ENCODE measurements at places on chromosomes 13 and 19.

GRCh38 chr19:1266916-1267476, 2.1 kb upstream of the CIRBP start:
- DNase-seq, result peak; percentile 90

GRCh38 chr13:110387451-110388107, 80.5 kb downstream of the COL4A2 start:
- DNase-seq, result peak; percentile 10

GRCh38 chr19:7101498-7102253, 32.2 kb downstream of the ZNF557 start:
- peak; percentile 57 for DNase-seq

DNA sequence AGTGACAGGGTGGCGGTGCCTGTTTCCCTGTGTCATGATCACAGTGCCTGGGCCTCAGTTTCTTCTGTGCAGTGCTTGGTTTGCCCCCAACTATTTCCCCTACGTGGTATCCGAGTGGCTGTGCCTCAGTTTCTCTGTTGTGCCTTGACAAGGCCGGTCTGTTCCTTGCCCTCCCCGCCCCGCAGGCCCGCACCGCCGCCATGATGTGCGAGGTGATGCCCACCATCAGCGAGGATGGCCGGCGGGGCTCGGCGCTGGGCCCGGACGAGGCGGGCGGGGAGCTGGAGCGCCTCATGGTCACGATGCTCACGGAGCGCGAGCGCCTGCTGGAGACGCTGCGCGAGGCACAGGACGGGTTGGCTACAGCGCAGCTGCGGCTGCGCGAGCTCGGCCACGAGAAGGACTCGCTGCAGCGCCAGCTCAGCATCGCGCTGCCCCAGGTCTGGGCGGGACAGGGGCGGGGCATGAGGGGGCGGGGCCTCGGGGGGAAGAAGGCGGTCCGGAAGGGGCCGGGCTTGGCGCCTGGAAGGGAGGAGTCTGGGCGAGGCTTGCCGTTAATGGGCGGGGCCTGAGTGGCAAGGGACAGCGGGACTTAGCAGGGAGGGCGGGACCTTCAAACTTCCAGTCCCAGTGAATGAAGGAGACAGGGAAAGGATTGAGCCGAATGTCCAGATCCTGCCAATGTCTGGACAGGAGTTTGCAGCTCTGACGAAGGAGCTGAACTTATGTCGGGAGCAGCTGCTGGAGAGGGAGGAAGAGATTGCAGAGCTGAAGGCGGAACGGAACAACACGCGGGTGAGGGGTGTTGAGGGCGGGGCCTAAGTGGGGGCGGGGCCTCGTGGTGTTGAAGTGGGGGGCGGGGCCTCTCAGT, 8.6 kb downstream of the PPFIA3 start:
- peak; percentile 94 for DNase-seq

DNA sequence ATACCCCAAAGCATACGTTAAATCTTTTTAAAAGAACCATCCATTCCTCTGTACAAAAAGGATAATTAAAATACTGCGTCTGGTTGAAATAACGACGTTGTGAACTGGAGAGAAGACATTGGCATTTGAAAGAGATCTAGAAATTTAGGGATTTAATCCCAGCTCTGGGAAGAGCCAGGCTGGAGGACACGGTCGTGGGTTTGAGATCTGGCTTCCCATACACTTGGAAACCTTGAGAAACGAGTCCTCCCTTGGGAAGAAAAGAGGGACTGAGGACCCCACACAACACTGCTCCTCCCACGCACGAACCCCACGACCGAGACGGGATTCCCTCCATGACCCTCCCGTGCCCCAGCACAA, 625 bp downstream of the ZNF709 start:
- DNase-seq, result no peak

DNA sequence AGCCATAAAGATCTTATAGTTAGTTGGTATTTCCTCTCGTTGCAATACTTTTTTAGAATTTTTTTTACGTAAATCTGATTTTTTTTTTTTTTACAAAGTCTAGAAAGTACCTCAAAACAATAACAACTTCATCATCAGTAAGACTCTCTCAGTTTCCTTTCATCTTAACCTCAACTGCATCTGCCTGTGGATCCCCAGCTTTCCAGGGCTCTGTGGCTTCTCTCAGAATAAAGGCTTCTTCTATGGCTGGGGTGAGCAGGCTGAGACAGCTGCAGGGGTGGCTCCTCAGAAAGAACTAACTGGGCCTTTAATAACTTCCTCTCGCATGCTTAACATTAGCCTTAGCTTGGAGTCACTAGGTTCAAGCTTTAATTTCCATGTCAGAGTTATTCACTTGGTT, 4.2 kb downstream of the ZNF506 start:
- DNase-seq, result peak; percentile 87

GRCh38 chr13:113756441-113757097, 2.5 kb upstream of the TMEM255B start:
- DNase-seq, result no peak

- DNase-seq, result no peak
Measured at GRCh38 chr13:111421216-111421615, 100.8 kb downstream of the TEX29 start.

DNA sequence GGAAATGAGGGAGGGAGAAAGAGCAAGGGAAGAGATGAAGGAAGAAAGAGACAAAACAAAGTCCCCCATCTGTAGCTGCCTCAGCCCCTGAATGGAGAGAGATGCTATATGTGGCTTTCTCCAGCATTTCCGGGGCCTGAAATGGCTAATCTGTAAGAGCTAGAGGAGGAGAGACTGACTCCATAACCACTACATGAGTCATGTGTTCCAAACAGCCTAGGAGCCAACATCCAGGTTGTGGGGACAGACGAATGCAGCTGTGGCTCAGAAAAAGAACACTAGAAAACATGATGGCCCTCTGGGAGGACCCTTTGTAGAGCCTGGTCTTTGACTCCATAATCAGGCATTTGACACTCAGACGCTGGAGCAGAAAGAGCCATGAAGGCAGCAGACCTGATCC, 292.0 kb upstream of the ZNF507 start:
- DNase-seq, result no peak

GRCh38 chr13:111506621-111507020, 186.2 kb downstream of the TEX29 start:
- DNase-seq, result no peak

- peak; percentile 10 for DNase-seq
Measured at GRCh38 chr13:32811297-32811800, 204.9 kb upstream of the KL start.

DNA sequence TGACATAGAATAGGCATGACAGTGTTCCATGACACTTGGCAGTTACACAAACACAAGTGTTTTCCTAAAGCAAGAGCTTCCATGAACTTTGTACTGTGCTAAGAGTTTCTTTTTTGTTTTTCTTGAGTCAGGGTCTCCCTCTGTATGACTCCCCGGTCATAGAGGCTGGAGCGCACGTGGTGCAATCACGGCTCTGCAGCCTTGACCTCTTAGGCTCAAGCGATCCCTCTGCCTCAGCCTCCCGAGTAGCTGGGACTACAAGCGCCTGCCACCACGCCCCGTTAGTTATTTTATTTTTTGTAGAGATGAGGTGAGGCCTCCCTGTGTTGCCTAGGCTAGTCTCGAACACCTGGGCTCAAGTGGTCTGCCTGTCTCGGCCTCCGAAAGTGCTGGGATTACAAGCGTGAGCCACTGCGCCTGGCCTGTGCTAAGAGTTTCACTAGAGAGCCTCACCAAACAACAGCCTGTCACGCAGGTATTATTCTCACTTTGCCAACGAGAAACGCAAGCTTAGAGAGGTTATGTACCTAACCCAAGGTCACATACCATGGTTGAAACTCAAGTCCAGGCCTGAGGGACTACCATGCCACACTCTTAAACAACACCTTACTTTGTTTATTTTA, 355.9 kb downstream of the KLF12 start:
- no peak for DNase-seq

DNA sequence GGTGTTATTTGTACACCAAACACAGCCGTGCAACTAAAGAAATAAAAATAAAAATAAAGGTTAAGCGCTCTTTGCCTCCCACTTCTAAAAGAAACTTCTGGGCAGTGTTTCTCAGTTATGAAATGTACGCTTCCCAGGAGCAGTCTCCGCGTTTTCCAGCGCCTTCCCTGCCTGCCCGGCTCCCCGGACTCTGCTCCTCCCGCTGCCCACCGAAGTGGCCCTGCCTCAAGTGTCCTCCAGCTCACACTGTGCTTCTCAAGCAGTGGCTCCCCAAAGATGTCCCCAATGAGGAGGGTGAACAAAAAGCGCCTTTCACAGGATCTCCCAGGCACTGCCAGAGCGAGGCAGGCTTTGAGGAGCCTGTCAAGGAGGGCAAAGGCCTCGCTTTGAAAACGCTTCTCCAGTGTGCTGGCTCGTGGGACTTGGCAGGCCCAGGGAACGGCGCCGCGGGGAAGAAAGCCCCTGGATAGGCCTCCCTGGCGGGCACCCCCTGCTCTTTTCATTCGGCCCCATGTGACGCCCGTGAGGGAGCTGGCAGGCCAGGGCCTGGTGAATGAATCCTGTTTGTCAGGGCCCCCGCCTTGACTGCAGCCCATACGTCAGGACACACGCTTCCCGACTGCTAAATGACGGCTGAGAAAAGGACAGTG, 187.1 kb downstream of the FOXO1 start:
- no peak for DNase-seq

DNA sequence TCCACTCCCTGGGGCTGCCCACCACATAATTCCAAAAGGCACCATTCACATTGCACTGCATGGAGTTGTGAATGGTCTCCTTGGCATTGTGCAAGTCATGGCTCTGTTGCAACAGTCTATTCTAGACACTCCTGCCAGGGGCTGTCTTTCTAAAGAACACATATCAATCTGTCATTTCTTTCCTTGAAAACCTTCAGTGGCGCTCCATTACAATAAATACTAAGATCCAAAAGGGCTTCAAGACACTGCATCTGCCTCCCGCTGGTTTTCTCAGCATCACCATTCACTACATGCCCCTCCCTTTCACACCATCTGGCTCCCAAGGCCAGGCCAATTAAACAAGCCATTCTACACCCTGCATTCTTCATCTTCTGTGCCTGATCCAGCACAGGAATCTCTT, 32.2 kb upstream of the TM9SF2 start:
- no peak for DNase-seq

- no peak for DNase-seq
Measured at GRCh38 chr13:110319774-110320509, 12.9 kb downstream of the COL4A2 start.

- peak; percentile 43 for DNase-seq
Measured at GRCh38 chr19:18317961-18318800, 4.7 kb downstream of the LSM4 start.

GRCh38 chr13:27016875-27017274, 154.7 kb downstream of the USP12 start:
- DNase-seq, result no peak

GRCh38 chr19:16586991-16587832, 15.0 kb upstream of the SLC35E1 start:
- DNase-seq, result peak; percentile 54

DNA sequence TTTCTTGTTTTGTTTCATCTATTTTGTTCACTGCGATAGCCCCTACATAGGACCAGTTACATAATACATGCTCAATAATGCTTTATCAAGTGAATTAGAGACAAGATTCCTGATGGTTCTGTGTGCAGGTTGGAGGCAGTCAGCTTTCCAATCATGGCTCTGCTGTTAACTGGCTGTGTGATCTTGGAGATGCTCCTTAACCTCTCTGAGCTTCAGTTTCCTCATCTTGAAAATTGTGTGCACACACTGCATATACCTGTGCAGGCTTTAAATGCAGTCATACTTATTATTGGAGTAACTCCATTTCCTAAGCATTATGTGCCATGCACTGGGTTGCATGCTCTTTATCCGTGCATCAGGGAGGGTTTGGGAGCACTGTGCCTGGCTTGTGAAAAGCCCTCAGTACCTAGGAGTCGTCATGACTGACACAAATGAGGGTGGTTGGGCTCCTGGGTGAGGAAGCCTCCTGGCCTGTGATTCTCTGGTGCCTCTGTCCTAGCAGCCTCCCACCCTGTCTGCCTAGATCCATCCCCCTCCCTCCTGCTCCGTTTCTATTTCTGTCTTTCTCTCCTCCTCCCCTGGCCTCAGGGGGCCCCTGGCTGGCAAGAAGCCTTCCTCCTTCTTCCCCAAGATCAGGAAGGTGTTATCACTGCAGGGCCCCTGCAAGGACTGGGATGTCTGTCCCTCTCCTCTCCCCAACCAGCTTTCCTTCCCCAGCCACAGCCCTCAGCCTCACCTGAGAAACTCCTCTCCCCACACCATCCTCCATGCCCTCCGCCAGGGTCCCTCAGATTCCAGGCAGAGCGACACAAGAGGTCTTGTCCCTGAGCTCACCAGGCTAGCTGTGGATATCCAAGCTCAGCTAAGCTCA, 8.7 kb downstream of the IFNL1 start:
- no peak for DNase-seq

DNA sequence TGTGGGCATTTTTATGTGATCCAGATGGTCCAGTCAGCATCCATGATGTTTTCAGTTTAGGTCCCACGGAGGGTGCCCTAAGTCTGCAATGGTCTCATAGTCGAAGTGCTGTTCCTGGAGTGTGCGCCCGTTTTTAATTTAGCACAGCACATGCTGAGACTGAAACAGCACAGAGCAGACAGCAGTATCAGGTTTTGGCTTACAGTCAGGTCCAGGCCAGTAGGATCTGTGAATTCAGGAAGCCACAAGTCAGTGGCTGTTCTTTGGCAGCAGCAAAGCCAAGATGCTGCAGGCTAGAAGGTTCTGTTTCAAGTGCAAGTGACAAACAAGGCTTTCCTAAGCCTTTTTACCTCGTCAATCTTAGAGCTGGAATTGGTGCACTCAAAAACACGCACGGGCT, 18.3 kb downstream of the FBXO27 start:
- no peak for DNase-seq

- DNase-seq, result no peak
Measured at GRCh38 chr13:20369886-20370361, 137.8 kb upstream of the GJB6 start.

GRCh38 chr19:55554741-55555152, 9.4 kb upstream of the SBK3 start:
- DNase-seq, result no peak

GRCh38 chr13:67137044-67137735, 92.9 kb downstream of the PCDH9 start:
- no peak for DNase-seq

DNA sequence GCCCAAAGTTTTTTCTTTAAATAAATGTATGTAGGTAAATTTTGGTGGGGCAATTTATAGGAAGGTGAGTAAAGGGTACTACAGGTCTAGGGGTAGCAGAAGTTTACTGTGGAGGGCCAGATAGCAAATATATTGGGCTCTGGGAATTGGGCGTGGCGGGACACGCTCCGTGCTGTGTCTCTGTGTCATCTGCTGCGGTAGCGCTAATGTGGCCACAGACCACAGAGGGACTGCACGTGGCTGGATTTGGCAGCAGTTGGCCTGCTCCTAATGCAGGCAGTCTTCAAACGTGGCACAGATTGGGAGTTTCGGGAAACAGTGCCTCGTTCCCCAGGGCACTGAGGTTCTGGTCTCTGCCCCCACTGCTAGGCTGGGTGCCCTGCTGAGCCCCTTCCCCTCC, 16.6 kb upstream of the MYDGF start:
- DNase-seq, result no peak

- DNase-seq, result no peak
Measured at GRCh38 chr19:32651729-32652140, 23.2 kb downstream of the ANKRD27 start.
